Motor neuron (in vitro differentiated cells): ENCODE measurements at places on chromosomes 4 and X. TPM values are rescaled to one million over a fixed set of nuclear protein-coding genes. Genes with fewer than 3 reads are reported as not detected.

DNA sequence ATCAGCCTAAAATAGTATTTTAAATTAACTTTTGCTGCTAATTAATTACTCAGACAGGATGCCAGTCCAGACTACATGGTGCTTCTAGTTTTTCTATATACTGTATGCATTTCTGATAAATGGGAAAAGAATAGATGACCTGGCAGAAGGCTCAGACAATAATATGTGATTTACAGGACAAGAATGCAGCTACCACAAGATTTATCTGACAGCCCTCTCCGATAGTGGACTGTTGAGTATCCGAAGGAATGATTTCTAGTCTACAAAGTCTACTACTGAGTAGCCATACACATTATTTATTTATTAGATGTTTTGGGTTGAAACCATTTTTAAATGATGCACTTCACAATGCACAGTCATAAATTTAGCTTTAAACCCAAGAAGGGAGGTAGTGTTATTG is 212.8 kb downstream of the MAB21L2 start:
- ATAC-seq: peak; percentile 100

GRCh38 chr4:8854931-8855330 is 16.7 kb downstream of the HMX1 start:
- ATAC-seq: peak; percentile 91

DNA sequence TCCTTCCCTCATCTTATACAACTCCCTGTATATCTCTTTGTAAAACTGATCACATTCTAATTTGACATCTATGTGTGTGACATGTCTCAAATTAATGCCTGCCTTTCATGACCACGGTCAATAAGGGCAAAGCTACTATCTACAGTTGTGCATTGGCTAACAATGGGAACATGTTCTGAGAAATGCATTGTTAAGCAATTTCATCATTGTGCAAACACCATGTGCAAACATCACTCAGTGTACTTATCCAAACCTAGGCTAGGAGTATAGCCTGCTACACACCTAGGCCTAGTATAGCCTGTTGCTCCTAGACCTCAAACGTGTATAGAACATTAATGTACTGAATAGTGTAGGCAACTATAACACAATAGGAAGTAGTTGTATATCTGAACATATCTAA is 95.0 kb downstream of the BANK1 start:
- ATAC-seq: no peak

SPANXC gene
- total RNA-seq: not detected in 2 replicates

CXorf51B gene
- not detected in 2 replicates for total RNA-seq

CDX4 gene
- not detected in 2 replicates for total RNA-seq

DNA sequence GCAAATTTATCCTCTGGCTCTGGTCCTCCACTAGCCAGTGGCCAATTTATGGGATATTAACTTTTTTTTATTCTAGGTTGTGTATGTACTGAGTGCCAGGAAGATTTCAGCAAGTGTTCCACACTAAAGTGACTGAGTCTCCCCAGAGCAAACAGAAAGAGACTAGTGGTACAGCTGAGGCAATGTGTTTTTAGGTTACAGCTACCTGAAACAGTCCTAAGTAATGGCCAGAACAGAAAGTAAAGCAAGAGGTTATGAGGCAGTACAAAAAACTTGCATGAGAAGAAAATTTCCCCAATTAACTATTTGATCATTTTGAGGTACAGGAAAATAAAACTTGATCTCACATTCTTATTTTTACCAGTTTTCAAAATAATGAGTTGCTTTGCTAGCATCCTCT is 31.2 kb downstream of the PRDM8 start:
- no peak for ATAC-seq

DNA sequence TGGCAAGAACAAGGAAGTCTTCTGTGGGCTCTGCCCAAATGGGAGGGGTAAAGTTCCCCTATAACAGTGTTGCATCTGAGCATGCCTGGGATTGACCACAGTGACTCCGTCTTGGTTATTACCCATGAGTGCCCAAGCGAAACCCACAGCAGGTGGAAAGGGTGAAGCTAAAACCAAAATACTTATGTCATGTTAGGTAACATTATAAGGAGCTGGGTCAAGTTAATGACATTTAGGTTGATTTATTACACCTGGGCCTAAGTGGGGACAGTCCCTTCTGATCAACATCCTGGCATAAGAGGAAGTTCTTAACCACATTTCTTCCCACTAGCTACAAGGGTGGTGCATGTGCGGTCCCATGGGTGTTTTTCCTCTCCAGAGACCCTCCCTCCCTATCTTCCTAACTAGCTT is 1.3 kb upstream of the ZNF732 start:
- ATAC-seq: no peak

DNA sequence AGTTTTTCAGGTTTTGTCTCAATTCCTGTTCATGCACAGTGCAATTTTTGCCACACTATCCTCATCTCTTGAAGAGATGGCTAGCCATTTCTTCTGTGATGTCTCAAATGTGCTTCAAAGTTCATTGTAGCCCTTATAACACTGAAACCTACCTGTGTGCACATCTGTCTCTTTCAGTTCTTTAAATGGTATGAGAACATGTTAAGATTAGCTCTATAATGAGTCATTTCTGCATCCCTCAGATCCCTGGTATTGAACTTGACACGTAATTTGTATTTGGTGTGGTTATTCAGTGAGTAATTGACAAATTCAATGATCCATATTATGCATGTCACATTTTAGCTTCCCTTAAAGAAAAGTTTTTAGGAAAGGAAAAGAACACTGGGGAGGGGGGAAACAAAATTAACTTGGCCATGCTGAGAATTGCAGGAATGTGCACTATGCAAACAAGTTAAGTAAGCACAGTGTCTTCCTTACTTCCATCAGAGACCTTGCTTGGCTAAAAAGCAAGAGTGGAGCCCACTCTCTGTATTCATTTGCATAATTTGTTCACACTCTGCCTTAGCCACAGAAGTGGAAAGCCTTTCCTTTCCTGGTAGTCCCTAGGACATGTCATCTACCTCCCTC is 659.8 kb upstream of the MAGEB2 start:
- no peak for ATAC-seq

IL15 gene
- total RNA-seq: 2.9 and 4.0 TPM in 2 replicates

GRCh38 chr4:165464813-165465381 is 86.1 kb downstream of the CPE start:
- peak; percentile 65 for ATAC-seq

CXorf65 gene
- not detected in 2 replicates for total RNA-seq

GRCh38 chrX:19496711-19497110 is 18.6 kb downstream of the MAP3K15 start:
- ATAC-seq: no peak

DNA sequence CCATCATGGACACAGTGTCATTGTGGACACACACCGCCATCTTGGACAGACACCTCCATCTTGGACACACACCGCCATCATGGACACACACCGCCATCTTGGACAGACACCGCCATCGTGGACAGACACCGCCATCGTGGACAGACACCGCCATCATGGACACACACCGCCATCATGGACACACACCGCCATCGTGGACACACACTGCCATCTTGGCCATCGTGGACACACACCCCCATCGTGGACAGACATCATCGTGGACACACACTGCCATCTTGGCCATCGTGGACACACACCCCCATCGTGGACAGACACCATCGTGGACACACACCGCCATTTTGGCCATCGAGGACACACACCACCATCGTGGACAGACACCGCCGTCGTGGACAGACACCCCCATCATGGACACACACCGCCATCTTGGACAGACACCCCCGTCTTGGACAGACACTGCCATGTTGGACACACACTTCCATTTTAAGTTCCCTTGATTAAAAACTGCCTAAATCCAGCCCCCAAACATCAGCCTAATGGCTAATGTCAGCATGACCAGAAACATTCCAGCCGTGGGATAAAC is 9.1 kb downstream of the ASMTL start:
- no peak for ATAC-seq

DNA sequence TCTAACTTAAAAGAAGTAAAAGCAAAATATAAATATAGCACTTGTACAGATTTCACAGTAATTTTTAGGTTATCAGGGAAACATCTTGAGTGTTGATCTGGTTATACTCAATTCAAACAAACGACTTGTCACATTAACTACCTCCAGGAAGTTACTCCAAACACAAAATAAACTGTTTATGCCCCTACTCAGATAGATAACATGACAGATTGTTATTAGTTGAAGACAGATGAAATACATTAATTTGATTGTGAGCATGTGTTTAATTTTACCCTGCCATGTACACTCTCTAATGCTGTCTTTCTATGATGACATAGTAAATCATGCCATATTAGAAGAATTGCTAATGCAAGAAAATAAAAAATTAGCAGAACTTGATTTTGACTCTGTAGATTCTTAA is 88.0 kb downstream of the RAB28 start:
- no peak for ATAC-seq

SCFD2 gene
- total RNA-seq: 28.4 and 30.5 TPM in 2 replicates

NOX1 gene
- not detected in 2 replicates for total RNA-seq

COX7B2 gene
- total RNA-seq: not detected in 2 replicates

GPC3 gene
- total RNA-seq: 22.5 and 25.1 TPM in 2 replicates

- ATAC-seq: no peak
These were observed 7.4 kb upstream of the HDAC6 start for GRCh38 chrX:48794340-48794910.

GRCh38 chrX:19563327-19563726 is 48.0 kb upstream of the MAP3K15 start:
- ATAC-seq: no peak

NEIL3 gene
- total RNA-seq: 0.20 and 0.22 TPM in 2 replicates

- ATAC-seq: no peak
These were observed 1660.3 kb upstream of the PCDH10 start for GRCh38 chr4:131488772-131489171.

DNA sequence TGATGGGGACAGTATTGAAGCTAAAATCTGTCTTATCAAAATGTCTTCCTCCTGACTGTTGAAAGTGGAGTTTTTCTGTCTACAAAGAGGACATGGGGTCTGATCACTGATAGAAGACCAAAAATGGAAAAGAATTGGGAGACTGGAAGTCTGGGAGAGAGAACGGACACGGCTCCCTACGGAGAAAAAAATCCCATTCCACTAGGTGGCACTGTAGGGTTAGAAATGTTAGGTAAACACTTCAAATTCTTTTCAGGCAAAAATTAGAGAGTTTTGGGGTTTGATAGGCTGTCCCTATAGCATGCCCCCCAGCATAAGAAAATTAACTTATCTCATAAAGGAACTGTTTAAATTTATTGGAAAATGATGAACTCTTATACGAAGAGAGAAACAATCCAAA is 200.5 kb downstream of the FAM133A start:
- ATAC-seq: no peak
